ENCODE measurements at places on chromosomes 2 and 18. TPM values are rescaled to one million over a fixed set of nuclear protein-coding genes. Genes with fewer than 3 reads are reported as not detected.

- no peak for DNase-seq
Observed at GRCh38 chr2:237198164-237198855, 112.6 kb downstream of the COPS8 start.

HOXD12 gene
- total RNA-seq, result not detected

DNA sequence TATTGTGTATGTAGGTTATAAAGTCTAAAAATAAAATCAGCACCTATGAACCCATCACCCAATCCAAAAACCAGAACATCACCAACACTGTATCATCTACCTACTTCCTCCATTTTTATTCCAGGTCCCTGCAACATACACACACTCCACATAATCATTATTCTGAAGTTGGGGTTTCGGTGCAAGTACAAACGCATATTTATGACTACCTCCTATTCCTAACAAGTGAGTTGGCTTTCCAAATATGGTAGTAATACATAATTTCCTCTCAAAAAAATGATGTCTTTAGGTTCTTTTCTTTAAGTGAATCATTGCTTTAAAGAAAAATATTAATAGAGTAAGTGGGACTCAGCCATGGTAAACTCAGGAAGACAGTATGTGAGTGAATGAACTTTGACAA is 3.3 kb downstream of the ACVR1 start:
- no peak for DNase-seq

- DNase-seq, result peak; percentile 88
Observed at GRCh38 chr2:121088251-121089165, 196.5 kb downstream of the TFCP2L1 start.

TTN gene
- 1,034 TPM for total RNA-seq

CXCR1 gene
- not detected for total RNA-seq
